ENCODE measurements at places on chromosomes 3 and 15.

- no peak for DNase-seq
Measured at GRCh38 chr15:44129911-44130310, 65.2 kb downstream of the FRMD5 start.

- no peak for DNase-seq
Measured at GRCh38 chr3:157148196-157148889, 11.6 kb downstream of the CCNL1 start.

- no peak for DNase-seq
Measured at GRCh38 chr15:93942269-93942694, 289.1 kb upstream of the MCTP2 start.

DNA sequence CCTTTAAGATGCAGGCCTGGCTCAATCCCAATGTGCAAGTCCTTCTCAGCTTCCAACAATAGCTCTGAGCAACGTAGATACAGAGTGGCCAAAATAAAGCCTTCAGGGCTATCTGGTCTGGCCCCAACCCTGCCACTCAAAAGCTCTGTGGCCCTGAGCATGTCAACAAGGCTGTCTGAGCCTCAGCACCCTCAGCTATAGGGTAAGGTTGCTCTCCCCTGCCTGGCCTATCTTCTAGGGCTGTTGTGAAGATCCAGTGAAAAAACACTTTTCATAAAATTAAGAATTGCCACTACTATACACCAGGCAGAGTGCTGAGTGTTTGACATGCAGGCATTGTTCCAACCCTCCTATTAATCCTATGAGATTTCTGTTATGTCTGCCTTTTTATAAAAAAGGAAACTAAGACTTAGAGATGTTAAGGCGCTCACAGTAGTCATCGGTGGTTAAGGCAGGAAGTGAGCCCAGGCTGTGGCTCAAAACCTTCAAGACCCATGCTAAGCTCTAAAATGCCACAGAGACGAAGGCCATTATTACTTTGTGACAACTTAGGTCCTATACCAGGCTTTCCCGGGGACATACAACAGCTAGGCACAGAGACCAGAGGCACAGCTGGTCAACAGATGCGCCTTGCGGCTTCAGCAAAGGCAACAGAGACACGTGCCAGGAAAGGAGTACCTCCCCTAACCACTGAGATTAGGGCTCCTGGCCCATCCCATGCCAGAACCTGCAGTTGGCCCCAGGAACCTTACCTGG is 5.1 kb downstream of the POLG start:
- DNase-seq, result no peak

- no peak for DNase-seq
Measured at GRCh38 chr3:74515451-74515850, 99.0 kb downstream of the CNTN3 start.

- DNase-seq, result no peak
Measured at GRCh38 chr3:196765454-196765853, 25.8 kb downstream of the PAK2 start.

- DNase-seq, result no peak
Measured at GRCh38 chr3:15657016-15657415, 55.5 kb downstream of the BTD start.

GRCh38 chr15:48964898-48965297 is 1.2 kb upstream of the SHC4 start:
- no peak for DNase-seq

DNA sequence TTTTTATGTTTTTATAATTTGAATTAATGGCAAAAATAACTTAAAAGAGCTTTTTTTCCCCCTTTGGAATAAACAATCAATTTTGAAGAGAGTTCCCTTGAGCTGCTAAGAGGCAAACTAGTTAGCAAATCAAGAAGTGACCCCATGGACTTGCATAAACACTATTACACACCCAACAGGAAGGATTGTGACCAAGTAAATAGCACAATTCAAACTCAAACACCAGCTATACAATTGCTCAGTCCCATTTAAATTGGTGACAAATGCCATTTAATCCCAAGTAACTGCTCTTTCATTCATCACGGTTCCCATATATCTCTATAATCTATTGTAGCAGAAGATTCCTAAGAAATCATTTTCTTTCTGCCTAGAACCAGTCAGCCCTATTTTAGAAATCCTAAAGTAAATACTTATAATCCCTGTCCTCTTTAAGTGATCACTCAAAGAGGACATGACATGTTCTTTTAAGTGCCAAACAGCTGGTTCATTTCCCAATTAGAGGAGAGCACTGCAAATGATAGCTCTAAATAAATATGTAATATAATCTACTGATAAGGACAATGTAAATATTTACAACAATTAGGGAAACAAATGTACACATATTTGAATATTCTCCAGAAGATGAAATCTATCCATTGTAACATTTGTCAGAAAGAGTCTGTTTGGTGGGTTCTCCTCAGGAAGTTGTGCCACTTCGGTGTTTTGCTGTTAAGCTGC is 137.8 kb upstream of the ADAMTS9 start:
- DNase-seq, result no peak

DNA sequence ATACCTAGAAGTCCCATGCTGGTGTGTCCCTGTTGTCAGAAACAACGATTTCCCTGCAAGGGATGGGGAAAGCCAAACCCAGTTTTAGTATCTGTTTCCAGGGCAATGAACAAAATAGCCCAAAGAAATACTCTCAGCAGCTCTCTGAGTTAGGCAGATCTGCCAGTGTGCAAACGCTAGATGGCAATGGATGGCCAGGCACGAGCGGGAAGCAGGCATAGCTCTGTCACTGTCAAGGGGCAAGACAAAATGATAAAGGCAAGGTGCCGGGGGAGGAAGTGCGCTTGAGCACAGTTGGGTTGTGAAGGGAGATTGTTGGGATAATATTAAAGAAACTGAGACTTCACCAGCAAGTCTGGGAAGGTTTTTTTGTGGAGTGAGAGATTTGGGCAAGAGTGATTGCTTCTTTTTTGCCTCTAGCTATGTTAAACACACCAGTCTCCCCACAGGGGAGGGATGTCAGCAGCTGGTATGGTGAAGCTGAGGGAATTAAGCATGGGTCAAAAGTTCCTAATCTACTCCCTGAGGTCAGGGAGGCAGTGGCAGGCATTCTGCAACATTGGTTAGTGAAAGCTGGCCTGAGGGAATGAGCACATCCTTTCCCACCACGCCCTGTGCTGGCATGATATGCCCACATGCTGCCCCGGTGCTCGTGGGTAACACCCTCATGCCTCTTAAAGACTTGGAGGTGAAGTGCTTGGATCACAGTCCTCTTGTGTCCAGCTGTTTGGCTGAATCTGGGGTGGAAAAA is 117.5 kb downstream of the PDCD6IP start:
- no peak for DNase-seq

- DNase-seq, result no peak
Measured at GRCh38 chr3:197942956-197943556, 6.9 kb upstream of the RPL35A start.

GRCh38 chr3:138348754-138349739 is 668 bp downstream of the MRAS start:
- no peak for DNase-seq

DNA sequence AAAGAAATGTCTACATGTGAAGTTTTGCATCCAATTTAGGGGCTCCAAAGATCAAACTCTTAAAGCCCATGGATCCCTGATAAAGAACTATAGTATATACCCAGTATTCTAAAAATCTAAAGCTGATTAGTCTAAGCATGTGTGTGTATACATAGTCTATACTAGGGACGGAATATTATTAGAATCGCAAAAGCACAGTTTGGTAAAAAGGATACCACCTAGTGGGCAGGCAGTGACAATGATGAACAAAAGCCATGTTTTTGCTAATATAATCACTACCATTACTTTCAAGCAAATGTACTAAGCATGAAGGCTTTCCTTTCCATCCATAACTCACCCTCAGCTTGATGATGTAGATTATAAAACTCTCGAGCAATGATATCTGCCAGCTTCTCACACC is 16.5 kb downstream of the POLQ start:
- DNase-seq, result no peak

DNA sequence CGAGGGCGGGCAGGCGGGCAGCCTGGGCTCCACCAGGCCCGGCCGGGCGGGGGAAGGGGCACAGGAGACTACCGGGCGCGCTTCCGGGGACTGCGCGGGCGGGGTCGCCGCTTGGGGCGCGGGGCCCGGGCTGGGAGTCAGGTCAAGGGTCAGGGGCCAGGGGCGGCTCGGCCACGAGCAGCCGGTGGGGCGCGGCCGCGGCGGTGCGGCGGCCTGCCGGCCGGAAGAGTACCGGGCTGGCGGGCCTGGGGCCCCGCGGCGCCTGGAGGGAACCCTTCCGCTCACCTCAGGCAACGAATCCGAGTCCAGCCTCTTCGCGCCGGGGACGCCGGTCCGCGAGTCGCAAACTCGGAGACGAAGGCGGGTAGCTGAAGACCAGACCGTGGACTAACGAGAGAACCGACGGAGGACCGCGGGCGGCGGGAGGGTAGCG is 225 bp downstream of the RHOA start:
- peak; percentile 23 for DNase-seq

DNA sequence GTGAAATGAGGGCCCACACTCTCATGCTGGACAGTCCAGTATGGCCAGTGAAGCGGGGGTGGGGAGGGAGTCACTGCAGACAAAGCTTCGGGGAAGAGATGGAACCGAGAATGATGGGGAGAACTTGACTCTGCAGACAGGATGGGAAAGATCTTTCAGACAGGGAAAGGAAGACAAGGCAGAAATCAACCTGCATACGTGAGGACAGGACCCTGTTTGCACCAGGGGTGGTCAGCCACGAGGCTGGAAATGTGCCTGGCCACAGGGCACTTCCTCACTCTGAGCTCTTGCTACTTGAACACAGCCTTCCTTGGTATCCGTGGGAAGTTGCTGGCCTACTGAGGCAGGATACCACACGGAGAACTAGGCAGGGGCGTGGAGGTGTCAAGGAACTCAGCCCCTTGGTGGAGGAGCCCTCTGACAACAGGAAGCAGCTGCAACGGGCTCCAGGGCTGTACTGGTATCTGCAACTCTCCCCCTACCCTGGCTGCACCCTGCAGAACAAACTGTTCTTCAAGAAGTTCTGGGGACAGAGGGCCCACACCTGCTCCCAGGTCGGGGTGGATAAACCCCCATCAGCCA is 9.3 kb upstream of the SRP14 start:
- DNase-seq, result no peak

- DNase-seq, result no peak
Measured at GRCh38 chr15:43985976-43986680, 159.3 kb downstream of the WDR76 start.

DNA sequence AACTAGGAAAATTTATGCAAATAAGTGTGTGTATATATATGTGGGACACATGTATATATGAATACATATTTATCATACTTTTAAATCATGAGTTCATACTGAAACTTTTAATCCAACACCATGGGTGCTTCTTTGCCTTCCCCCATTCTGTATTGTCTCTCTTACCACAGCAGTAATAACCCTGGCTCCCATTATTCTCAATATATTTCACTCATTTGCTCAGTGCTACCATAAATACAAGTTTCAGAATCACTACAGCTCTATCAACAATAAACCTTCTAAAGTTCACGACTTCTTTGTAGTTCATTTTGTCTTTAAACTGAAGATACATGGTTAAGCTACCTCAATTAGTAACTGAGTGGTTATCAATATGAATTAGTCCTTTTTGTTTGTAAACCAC is 82.2 kb downstream of the PCCB start:
- no peak for DNase-seq

DNA sequence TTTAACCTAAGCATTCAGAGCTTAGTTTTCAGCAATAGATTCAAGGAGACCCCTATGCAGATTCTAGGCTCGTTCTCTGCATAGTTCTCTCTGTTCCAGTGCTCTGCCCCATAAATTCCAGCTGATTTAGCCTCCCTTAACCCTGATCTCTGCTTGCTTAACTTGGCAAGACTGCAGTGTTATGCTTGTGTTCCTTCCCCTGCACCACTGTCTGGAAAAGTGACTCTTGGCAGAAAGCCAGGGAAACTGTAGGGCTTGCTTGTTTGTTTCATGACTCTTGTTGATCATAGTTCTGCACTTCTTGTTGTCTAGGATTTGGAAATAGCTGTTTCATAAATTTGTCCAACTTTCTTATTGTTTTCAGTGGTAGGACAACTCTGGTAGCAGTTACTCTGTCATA is 40.1 kb downstream of the ANAPC13 start:
- DNase-seq, result no peak

GRCh38 chr3:165855581-165855980 is 18.4 kb upstream of the BCHE start:
- no peak for DNase-seq

- DNase-seq, result no peak
Measured at GRCh38 chr15:51866751-51867150, 37.3 kb downstream of the TMOD3 start.

DNA sequence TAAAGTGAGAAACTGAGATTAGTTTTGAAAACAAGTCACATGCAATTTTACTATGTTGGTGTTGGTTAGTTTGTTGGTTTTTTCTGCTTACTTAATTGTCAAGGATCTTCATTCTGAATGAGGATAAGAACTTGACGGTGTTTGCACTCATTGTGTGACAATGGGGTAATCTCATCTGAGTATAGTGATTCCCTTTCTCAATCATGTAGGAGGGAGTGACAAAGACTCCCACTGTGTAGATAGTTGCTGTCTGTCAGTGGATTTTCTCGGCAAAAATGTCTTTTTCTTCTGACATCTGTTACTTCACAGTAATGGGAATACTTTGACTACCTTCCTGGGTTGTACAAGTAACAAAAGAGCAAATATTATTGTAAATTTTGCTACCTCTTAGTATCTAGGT is 23.5 kb downstream of the KCNH8 start:
- DNase-seq, result no peak

GRCh38 chr3:158430968-158431367 is 140.0 kb upstream of the MLF1 start:
- DNase-seq, result no peak

- DNase-seq, result no peak
Measured at GRCh38 chr3:10417847-10418246, 87.5 kb downstream of the ATP2B2 start.

DNA sequence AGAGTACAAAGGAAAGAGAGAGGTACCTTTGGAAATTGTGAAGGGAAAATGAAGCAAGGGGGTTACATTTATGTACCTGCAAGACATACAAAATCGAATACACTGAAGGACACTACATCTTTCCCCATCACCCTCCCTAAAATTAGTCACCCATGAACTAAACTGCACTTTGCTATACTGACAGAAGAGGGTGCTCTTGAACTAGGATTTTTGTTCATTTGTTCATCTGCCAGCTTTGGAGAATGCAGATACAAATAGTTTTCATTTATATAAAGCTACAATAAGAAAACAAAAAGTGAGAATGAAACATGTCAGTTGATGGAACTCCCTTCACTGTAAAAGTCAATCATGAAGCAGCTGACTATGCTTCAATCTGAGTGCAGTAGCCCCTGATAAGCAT is 55.7 kb downstream of the PCCB start:
- no peak for DNase-seq

GRCh38 chr3:111362381-111363009 is 179.5 kb upstream of the CD96 start:
- no peak for DNase-seq

- DNase-seq, result no peak
Measured at GRCh38 chr15:79682285-79682684, 214.5 kb downstream of the MTHFS start.

All from stimulated activated CD8-positive, alpha-beta memory T cell treated with anti-CD3 and anti-CD28 coated beads, Interleukin-15, amount 100 ng/mL, for 24 hours (primary cell).